ENCODE measurements at places on chromosomes 2 and 18. TPM values are rescaled to one million over a fixed set of nuclear protein-coding genes. Genes with fewer than 3 reads are reported as not detected.

The NLRC4 gene
- 0.65 TPM for total RNA-seq

GRCh38 chr2:53911434-53912189 lies 51.8 kb upstream of the GPR75 start:
- no peak for DNase-seq

The FRZB gene
- 11.8 TPM for total RNA-seq

DNA sequence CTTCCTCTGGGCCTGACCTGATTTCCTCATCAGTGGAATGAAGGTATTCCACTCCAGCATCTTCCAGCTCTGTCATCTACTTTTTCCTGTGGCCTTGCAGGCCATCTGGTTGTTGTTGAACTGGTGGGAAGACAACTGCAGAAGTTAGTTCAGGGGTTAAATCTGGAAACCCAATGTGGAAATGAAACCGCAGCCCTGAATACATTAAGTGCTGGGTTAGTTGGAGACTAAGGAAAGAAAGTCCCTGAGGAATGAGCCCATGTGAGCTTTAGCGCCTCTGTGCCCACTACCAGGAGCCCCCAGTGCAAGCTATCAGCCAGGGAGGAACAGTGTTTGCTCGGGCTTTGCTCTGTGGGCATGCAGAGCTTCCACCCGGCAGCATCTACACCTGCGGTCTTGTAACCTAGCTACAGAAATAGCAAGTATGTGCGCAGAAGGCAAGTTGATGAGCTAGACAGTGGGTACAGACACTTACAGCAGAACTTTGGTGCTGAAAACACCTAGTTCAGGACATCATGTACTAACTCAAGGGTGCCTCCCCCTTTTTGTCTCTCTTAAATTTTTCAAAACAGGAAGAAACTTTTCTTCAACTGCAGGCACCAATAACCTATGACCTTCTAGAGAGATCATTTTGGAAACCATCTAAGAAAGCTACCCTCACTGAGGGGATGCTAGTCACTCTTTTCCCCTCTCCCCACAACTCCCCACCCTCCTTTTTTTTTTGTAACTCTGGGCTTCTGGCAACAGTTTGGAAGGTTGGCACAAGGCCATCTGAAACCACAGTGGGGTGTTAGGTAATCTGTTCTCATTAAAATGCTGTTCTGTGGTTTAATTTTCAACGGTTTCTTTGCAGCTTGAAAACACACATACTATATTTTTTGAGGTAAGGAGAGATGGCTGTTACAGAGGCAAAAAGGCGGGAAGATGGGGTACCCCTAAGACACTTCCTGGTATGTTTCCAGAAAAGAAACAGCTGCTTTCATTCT lies 18.3 kb upstream of the CXCR4 start:
- DNase-seq = no peak

- DNase-seq = no peak
Observed at GRCh38 chr2:234691968-234692955, 195.4 kb upstream of the ARL4C start.

GRCh38 chr2:149223472-149224095 lies 106.8 kb upstream of the LYPD6 start:
- no peak for DNase-seq

DNA sequence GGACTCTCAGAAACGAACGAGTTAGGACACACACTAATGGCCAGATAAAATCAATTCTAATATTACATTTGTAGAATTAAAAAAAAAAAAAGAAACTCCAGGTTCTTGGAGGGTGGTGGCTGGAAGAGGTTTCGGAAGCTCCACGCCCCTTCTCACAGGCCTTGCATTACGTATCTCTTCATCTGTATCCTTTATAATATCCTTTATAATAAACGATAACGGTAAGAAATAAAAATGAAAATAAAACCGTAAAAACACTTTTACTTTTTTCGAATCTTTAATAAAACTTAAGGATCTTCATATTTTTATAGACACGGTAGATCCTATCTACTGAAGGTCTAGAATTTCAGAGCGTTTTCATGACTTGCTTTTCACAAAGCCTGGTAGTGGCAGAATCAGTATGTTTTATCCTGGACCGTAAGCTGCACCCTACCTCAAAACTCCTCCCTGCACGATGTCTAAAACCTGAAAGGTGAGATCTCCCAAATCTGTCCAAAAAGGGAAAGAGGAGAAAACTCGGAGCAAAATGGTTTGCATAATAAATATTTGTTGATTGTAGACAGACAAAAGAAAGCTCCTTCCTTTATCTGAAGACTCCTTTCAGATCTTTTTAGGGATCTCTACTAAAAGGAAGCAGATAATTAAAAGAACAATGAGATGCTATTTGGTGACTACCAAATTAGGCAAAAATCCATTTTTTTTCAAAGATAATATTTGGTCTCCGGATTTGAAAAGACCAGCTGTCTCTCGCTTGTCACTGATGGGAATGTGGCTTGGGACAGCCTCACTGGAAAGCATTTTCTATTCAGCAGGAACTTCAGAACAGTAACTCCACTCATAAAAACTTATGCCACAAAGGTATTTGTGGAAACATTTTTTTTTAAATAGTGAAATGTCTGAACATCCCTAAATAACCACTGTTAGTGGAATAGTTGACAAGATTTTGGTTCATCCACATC lies 2.0 kb upstream of the CXCR4 start:
- DNase-seq = no peak

DNA sequence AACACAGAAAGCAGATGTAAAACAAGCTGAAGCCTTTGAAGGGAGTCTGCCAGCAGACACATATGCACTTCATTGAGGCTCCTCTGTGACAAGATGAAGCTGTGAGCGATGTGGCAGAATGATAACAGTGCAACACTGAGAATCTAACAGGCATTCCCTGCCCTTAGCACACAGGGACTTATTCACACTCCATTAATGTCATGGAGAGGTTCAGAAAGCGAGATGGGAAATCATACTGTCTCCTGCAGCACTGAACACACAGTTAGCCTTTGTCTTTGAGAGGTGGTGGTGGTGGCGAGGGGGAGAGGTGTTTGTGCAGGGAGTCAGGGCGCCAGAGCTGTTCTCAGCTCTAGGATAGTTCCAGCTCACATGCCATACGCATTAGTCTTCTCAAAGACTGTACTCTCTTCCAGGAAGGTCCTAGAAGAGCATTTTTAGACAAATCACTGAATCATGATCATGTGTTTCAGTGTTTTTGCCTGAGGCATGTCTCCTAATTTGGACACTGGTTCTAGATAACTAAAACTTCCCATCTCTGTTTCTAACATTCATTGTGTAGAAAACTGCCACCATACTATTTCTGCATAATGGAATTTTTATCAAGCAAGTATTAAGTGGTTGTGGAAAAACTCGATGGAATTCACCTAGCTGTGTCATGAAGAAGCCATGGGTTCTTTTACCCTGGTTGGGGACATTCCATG lies 93.5 kb upstream of the ITGB6 start:
- DNase-seq = no peak

- DNase-seq = no peak
Observed at GRCh38 chr2:201452058-201452921, 750 bp downstream of the STRADB start.

The GULP1 gene
- 19.9 TPM for total RNA-seq

GRCh38 chr18:78510636-78511035 lies 469.0 kb upstream of the SALL3 start:
- DNase-seq = no peak

DNA sequence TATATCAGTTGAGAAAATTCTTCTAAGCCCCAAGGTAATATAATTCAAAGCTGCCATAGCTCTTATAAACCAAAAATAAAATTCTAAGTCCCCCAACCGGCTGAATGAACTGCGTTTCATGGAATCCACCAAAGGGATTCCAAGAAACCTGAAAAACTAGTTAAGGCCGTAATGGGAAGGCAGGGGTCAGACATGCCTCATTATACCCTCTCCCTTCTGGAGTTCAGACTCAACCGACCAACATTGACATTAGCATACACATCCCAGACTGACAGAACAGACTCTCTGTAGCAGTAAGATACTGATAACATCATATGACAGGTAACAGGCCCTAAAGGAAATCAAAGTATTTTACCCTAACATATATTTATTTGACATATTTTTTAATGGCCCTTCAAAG lies 31.4 kb upstream of the PHLPP1 start:
- no peak for DNase-seq

GRCh38 chr2:206056286-206056685 lies 29.7 kb downstream of the INO80D start:
- no peak for DNase-seq

DNA sequence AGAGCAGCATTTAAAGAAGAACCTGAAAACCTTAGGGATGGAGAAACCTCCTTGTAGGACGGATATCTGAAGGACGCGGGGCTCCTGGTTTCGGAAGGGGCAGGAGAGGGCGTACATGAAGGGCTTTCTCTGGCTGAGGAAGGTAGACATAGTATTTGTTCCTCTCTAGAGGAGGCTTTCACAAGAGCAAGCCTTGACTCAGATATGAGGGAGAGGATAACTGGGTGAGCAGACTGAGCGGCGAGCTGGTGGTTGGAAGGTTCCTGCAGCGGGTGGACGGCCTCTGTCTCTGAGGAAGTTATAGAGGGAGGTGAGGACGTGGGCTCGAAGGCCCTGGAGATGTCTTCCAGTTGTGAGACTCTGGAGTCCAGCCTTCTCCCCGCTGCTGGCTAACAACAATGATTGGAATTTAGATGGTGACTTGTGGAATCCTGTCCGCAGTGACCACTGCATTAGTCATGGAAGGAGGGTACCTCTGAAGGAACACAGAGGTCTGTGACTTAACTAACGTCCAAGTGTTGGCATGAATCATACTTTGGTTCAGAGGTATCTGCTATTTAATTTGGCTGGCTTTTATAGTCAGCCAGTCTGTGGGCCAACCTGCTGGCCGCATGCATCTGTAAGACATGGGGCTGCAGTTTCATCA lies 80.9 kb downstream of the ASAP2 start:
- DNase-seq = no peak

DNA sequence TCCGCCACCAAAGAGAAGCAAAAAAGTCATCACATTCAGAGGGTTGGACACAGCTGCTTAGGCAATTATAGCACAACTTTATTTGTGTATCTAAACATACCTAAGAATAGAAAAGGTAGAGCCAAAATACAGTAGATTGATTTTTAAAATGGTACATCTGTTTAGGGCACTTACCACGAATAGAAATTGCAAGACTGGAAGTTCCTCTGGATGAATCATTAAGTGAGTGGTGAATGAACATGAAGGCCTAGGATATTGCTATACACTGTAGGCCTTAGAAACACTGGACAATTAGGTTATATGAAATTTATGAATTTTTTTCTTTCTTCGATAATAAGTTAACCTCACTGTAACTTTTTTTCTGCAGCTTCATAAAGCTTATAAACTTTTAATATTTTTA lies 687.0 kb downstream of the BCL11A start:
- DNase-seq = no peak

The GAREM1 gene
- total RNA-seq = 26.8 TPM

GRCh38 chr18:22168360-22168921 lies 948 bp upstream of the GATA6 start:
- DNase-seq = no peak

The MAPK4 gene
- total RNA-seq = 14.3 TPM

GRCh38 chr18:79217979-79218604 lies 148.9 kb downstream of the ATP9B start:
- no peak for DNase-seq

The SIX3 gene
- not detected for total RNA-seq

- no peak for DNase-seq
Observed at GRCh38 chr2:229674830-229675530, 39.4 kb downstream of the DNER start.

DNA sequence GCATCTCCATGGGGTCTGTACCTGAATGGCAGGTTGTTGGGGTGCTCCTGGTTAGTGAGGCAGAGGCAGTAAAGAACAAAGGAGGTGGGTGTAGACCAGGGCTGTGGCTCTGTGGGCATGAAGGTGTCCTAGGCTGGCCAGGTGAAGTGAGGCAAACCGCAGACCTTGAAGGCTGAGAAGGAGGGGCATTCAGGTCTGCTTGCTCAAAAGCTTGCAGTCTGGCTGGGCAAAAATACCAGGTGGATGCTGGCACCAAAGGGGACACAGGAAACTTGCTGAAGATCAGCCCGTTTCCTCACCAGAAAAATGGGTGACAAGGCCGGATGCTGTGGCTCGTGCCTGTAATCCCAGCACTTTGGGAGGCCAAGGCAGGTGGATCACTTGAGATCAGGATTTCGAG lies 6.7 kb upstream of the B3GNT2 start:
- DNase-seq = no peak

The WDR35 gene
- total RNA-seq = 20.6 TPM

- no peak for DNase-seq
Observed at GRCh38 chr2:74436111-74436805, 5.5 kb downstream of the RTKN start.

- DNase-seq = no peak
Observed at GRCh38 chr18:8895341-8895740, 190.0 kb downstream of the MTCL1 start.

The RASGRP3 gene
- total RNA-seq = 9.9 TPM
